Activated CD4-positive, alpha-beta memory T cell treated with anti-CD3 and anti-CD28 coated beads, Interleukin-2, amount 10 ng/mL, durations not matched to agents 7 days and 5 days (primary cell): ENCODE measurements at places on chromosomes 16 and 17.

- no peak overlapping the region for H3K27ac ChIP-seq
- H3K4me3 ChIP-seq, result no peak overlapping the region
- H3K27me3 ChIP-seq, result no peaks in the 10 kb centered on the region
- no peaks in the 10 kb centered on the region for H3K36me3 ChIP-seq
- no peaks in the 10 kb centered on the region for H3K4me1 ChIP-seq
- no peak for DNase-seq
These were observed 290.6 kb downstream of the WWOX start for GRCh38 chr16:78390092-78390491.

- no peaks in the 10 kb centered on the region for H3K36me3 ChIP-seq
- H3K4me3 ChIP-seq, result no peak overlapping the region
- no peaks in the 10 kb centered on the region for H3K4me1 ChIP-seq
- H3K27ac ChIP-seq, result no peak overlapping the region
These were observed 697.2 kb downstream of the TOX3 start for GRCh38 chr16:51849715-51850114.

DNA sequence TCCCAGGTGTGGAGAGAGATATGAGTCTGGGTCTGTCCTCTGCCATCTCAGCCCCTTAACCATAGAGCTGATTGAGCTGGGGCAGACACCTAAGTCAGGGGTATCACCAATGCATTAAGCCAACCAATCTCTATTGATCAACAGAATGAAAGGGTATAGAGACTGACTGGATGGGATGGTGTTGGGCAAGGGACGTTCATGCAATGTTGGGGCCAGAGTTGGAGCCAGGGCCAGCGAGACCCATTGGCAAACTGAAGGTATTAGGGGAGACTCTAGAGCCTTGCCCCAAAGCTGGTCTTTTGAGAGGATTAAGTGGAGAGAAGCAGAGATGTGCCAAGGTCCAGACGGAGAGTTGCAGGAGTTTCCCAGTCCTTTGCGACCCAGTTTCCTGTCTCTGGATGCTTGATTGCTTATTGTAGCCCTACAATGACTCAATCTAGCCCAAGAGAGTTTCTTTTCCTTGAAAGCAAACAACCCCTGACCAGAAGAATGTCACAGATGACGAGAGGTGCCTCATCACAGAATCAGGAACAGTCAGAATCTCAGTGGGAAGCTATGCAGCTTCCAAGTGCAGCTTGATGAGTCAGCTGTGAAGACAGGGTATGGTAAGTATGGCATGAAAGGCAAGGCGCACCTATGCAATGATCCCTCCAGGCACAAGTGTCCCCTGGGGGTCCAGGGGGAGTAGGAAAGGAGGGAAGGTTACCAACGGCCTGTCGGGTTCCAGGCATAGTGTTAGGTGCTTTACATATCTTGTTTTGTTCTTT lies 137.2 kb downstream of the UTP18 start:
- no peaks in the 10 kb centered on the region for H3K4me1 ChIP-seq
- H3K27ac ChIP-seq, result no peak overlapping the region
- H3K36me3 ChIP-seq, result no peaks in the 10 kb centered on the region
- DNase-seq, result no peak

GRCh38 chr16:4654011-4654963 lies 29.7 kb downstream of the MGRN1 start:
- H3K36me3 ChIP-seq, result peaks cover 38% of the 10 kb centered on the region
- no peak overlapping the region for H3K27ac ChIP-seq
- DNase-seq, result no peak
- peaks cover 15% of the 10 kb centered on the region for H3K4me1 ChIP-seq
- H3K4me3 ChIP-seq, result no peak overlapping the region

- H3K4me3 ChIP-seq, result no peak overlapping the region
- no peak for DNase-seq
- H3K36me3 ChIP-seq, result no peaks in the 10 kb centered on the region
- no peaks in the 10 kb centered on the region for H3K4me1 ChIP-seq
These were observed 5.7 kb upstream of the C1QTNF8 start for GRCh38 chr16:1101573-1102332.

GRCh38 chr17:80811181-80812105 lies 180.2 kb upstream of the CHMP6 start:
- H3K36me3 ChIP-seq, result peaks cover 78% of the 10 kb centered on the region
- H3K4me1 ChIP-seq, result peaks cover 60% of the 10 kb centered on the region
- DNase-seq, result peak; percentile 64
- no peaks in the 10 kb centered on the region for H3K27me3 ChIP-seq
